ENCODE measurements at places on chromosomes 5 and 9. TPM values are rescaled to one million over a fixed set of nuclear protein-coding genes. Genes with fewer than 3 reads are reported as not detected.

GRCh38 chr9:137087409-137087925, 682 bp downstream of the MAN1B1 start:
- H3K27me3 ChIP-seq, result no peaks in the 10 kb centered on the region
- peaks cover 50% of the 10 kb centered on the region for H3K4me1 ChIP-seq
- DNase-seq, result no peak
- H3K36me3 ChIP-seq, result peaks cover under 1% of the 10 kb centered on the region

DNA sequence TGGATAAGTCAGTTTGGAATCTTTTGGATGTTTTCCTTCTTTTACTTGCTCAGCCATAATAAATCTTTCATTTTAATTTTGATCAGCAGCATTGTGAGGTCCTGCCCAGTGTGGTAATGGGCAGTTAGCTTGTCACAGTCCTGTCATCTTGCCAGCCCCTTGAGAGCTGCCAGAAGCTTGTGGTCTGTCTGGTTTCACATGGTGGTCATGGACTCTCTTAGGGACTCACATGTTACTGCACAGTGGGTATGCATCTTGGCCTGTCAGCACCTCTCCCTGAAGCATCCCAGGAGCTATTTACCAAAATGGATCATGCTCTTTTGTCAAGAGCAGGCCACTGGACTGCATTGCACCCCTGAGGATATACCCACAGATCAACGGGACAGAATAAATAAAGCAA, 60.3 kb downstream of the DAPK1 start:
- H3K27ac ChIP-seq, result peak overlapping the region; percentile 28
- peaks cover 33% of the 10 kb centered on the region for H3K4me1 ChIP-seq
- no peak for DNase-seq

DNA sequence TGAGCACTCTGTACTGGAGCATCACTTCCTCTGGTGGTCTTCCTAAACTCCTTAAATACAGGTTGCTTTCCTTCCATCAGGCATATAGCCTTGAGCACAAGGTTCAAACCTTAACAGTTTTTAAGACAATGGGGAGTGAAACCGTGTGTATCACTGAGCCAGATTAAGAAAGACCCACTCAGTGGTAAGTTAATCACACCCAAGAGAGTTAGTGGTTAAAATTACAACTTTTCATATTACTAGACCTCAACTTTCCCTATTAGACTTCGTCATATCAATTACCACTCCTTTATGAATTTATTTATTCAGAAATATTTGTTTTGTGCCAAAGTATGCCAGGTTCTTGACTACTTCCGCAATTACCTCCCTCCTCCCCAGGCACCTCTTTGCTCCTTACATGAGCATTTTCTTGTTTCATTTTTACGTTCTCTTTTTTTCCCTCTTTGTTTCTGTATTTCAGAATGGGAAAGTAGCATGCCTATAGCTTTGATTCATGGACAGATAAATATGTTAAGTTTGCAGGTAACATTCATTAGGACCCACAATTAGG, 351.0 kb downstream of the KIAA0825 start:
- no peak overlapping the region for H3K27ac ChIP-seq
- H3K27me3 ChIP-seq, result no peaks in the 10 kb centered on the region
- H3K4me3 ChIP-seq, result no peak overlapping the region
- DNase-seq, result no peak

GRCh38 chr5:14958188-14958587, 86.6 kb upstream of the ANKH start:
- H3K36me3 ChIP-seq, result no peaks in the 10 kb centered on the region
- peaks cover 5% of the 10 kb centered on the region for H3K27me3 ChIP-seq
- DNase-seq, result no peak
- no peak overlapping the region for H3K27ac ChIP-seq

DNA sequence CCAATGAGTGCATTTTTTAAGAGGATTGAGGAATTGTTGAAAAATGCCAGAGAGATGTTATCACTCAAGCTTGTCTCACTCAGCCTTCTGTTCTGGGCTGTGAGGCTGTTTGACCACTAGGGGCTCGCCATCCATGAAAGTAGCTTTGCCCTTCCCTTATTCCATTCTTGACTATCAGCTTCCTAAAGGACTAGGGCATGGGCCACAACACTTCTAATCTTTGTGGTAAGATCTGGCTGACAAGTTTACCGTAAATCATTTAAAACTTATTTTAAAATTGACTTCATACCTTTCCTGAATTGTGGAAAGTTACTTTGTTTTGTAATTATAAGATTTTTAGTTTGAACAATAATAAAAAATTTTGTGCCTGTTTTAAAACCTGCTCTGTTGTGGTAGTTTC, 49.5 kb downstream of the TJP2 start:
- H3K36me3 ChIP-seq, result peaks cover 18% of the 10 kb centered on the region
- DNase-seq, result no peak
- no peaks in the 10 kb centered on the region for H3K27me3 ChIP-seq

- H3K27me3 ChIP-seq, result no peaks in the 10 kb centered on the region
- DNase-seq, result no peak
These were observed 168.6 kb downstream of the MPDZ start for GRCh38 chr9:13110766-13111417.

GRCh38 chr9:6567140-6567591, 78.4 kb downstream of the GLDC start:
- peaks cover 61% of the 10 kb centered on the region for H3K4me1 ChIP-seq
- H3K36me3 ChIP-seq, result no peaks in the 10 kb centered on the region
- no peaks in the 10 kb centered on the region for H3K27me3 ChIP-seq

- H3K4me3 ChIP-seq, result no peak overlapping the region
- no peak for DNase-seq
- H3K27ac ChIP-seq, result no peak overlapping the region
- H3K36me3 ChIP-seq, result no peaks in the 10 kb centered on the region
These were observed 409.2 kb downstream of the BNC2 start for GRCh38 chr9:16461137-16461840.

- peaks cover 2% of the 10 kb centered on the region for H3K36me3 ChIP-seq
- H3K27ac ChIP-seq, result no peak overlapping the region
- no peak for DNase-seq
- no peaks in the 10 kb centered on the region for H3K27me3 ChIP-seq
These were observed 62.8 kb downstream of the PFDN1 start for GRCh38 chr5:140239939-140240700.

DNA sequence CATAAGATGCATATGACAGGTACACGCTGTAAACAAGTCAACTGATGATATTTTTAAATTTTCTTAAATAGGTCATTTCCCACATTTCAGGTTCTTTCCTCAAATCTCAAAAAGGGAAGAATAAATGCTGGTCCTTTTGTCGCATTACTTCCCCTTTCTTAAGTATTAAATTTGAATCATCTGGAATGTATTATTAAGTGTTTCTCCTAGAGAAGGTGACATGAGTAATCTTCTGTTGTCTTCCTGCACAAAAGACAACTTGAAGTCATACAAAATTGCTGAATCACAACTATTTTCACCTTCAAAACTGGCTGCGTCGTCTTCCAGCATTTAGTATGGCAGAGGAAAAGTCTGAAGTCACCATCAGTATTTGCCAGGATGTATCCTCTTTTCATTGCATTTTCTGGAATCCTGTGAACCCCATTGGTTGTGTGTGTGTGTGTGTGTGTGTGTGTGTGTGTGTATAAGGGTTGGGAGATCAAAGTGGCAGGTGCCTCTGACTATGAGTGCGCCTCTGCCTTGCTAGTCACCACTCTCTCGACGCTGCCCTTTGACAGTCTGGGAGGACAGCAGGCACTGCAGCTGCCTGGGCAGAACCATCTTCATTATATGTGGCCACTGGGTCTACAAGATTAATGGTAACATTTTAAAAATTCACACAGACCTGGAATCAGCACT, 86.9 kb downstream of the MVB12B start:
- DNase-seq, result no peak
- H3K4me3 ChIP-seq, result no peak overlapping the region
- H3K27ac ChIP-seq, result no peak overlapping the region
- H3K36me3 ChIP-seq, result peaks cover 13% of the 10 kb centered on the region
- H3K4me1 ChIP-seq, result peaks cover 17% of the 10 kb centered on the region

DNA sequence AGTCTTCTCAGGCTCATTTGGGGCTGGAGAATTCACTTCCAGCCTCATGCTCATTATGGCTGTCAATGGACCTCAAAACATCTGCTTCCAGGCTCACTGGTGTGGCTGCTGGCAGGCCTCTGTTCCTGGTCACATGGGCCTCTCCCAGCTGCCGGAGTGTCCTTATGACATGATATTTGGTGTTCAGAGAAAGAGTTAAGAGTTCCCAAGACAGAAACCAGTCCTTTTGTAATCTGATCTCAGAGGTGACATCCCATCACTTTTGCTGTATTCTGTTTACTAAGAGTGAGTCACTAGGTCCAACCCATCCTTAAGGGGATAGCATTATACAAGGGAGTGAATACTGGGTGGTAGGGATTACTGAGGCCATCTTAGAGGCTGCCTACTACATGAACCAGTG, 104.6 kb downstream of the CACNA1B start:
- no peak overlapping the region for H3K27ac ChIP-seq
- no peak for DNase-seq
- no peak overlapping the region for H3K4me3 ChIP-seq
- no peaks in the 10 kb centered on the region for H3K27me3 ChIP-seq

GRCh38 chr9:136378170-136379002, 4.9 kb upstream of the CARD9 start:
- H3K27ac ChIP-seq, result no peak overlapping the region
- no peak overlapping the region for H3K4me3 ChIP-seq
- H3K4me1 ChIP-seq, result peaks cover under 1% of the 10 kb centered on the region
- no peaks in the 10 kb centered on the region for H3K27me3 ChIP-seq

DNA sequence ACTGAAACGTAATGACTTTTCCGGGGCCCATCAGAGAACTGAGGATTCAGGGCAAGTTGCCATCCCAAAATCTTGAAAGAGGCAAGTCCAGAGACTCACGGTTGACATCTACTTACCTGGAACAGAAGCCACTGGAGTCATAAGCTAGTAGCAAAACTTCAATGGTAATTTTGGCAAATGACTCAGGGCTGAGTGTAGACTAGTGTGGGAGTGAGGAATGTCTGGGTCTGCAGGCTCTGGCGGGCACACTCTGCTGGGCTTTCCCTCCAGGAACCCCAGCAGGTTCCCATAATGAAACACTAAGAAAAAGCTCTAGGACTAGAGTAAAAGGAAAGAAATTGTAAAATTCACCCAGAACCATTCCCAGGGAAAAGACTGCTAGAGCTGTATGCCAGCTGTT, 122.9 kb upstream of the NFIL3 start:
- H3K4me1 ChIP-seq, result peaks cover 29% of the 10 kb centered on the region
- H3K27ac ChIP-seq, result peak overlapping the region; percentile 94
- peak overlapping the region; percentile 10 for H3K4me3 ChIP-seq
- H3K27me3 ChIP-seq, result no peaks in the 10 kb centered on the region

DNA sequence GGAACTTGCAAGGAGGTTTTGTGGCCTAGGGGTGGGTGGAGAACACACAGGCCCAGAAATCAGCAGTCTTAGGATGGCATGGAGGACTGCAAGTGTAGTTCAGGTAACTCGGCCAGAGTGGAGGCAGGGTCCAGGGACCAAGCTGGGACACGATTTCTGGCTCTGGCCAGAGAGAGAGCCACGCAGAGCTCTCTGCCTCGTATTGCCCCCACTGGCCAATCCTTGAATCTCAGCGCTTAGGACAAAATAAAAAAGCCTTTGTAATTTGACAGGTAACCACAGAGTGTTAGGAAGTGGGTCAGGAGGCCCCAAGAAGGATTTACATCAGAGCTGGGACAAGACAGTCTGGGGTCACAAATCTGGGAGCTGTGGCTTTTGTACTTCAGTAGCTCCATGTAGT, 11.7 kb downstream of the MAP3K1 start:
- H3K4me1 ChIP-seq, result peaks cover 72% of the 10 kb centered on the region
- no peak for DNase-seq
- H3K27me3 ChIP-seq, result no peaks in the 10 kb centered on the region
- H3K36me3 ChIP-seq, result no peaks in the 10 kb centered on the region
- no peak overlapping the region for H3K27ac ChIP-seq

GRCh38 chr5:56055287-56055686, 60.5 kb upstream of the IL6ST start:
- H3K4me1 ChIP-seq, result peaks cover 27% of the 10 kb centered on the region
- no peaks in the 10 kb centered on the region for H3K36me3 ChIP-seq
- no peak for DNase-seq
- H3K27ac ChIP-seq, result no peak overlapping the region
- no peak overlapping the region for H3K4me3 ChIP-seq
- no peaks in the 10 kb centered on the region for H3K27me3 ChIP-seq

GRCh38 chr9:18398038-18398437, 75.9 kb upstream of the ADAMTSL1 start:
- H3K27ac ChIP-seq, result no peak overlapping the region
- no peak overlapping the region for H3K4me3 ChIP-seq
- H3K4me1 ChIP-seq, result peaks cover 10% of the 10 kb centered on the region
- DNase-seq, result no peak
- no peaks in the 10 kb centered on the region for H3K27me3 ChIP-seq
- H3K36me3 ChIP-seq, result no peaks in the 10 kb centered on the region

DNA sequence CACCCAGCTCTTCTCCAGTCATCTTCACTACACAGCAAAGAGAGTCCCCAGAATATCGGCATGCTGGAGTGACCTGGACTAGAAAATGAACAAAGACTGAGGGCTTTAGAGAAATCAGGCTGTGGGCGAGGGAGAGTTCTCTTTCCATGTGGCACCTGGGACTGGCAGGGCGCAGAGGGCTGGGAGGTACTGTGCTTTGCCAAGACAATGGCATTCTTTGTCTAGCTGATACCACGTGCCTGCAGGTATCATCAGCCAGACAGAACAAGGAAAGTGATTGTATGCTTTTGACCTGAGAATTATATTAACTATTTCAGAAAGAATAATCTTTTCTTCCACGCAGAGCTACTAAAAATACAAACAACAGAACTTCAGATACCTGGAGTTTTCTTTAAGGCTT, 30.5 kb downstream of the DDX31 start:
- H3K27me3 ChIP-seq, result no peaks in the 10 kb centered on the region
- no peak overlapping the region for H3K4me3 ChIP-seq
- H3K4me1 ChIP-seq, result no peaks in the 10 kb centered on the region
- no peak overlapping the region for H3K27ac ChIP-seq

CAVIN4 gene
- total RNA-seq, result 0.46 TPM

GABRA6 gene
- not detected for total RNA-seq

PCDHA9 gene
- 2.0 TPM for total RNA-seq

MARCHF3 gene
- 2.2 TPM for total RNA-seq

GFI1B gene
- total RNA-seq, result not detected

CARTPT gene
- not detected for total RNA-seq

All from chondrocyte (in vitro differentiated cells).